ENCODE measurements at places on chromosomes 3 and 15.

GRCh38 chr3:122668930-122669730, 11.5 kb upstream of the PARP14 start:
- DNase-seq = no peak

DNA sequence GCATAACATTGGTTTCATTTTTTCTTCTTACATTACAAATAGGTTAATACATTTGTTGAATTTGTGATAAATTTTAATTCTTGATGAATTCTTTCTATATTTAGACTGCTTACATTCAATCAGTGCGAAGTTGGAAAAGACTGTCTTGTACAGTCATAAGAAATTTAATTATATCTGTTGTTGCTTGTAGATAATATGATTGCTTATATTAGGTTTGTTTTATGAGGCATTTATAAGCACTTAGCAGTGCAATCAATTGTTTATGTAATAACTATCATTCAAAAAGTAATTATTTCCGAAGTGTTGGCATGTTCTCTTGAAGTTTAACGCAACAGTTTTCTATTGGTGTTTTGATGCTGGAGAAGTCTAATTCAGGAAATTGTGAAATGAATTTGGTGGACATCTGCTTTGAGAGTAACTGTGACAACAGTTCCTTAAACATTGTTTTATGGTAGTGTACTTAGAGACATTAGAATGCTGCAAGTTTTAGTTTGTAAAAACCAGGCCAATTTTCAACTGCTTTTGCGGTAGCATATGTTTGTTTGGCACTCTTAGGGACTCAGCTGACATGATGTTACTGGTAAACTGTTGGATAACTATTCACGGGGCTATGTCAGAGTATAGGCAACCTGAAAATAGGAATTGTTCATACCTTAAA, 99.7 kb downstream of the NAALADL2 start:
- no peak for DNase-seq

DNA sequence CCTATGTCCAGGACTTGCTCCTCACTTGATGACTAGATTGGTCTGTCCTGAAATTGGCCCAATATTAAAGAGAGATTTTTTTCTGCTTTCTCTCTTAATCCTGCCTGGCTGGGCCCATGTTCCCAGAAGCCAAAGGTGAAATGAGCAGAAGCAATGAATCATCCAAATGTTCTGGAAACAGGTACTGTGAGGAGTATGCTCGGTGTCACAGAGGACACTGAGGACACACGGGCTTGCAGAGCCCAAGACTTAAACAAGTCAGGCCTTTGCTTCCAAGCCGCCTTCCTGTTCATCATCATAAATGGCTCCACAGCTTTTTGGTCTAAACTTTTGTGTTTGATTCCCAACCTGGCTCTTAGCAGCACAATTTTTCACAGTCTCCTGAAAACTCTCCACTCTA, 31.4 kb downstream of the EIF3J start:
- no peak for DNase-seq

GRCh38 chr3:64995857-64996551, 308.2 kb upstream of the ADAMTS9 start:
- no peak for DNase-seq

- no peak for DNase-seq
Observed at GRCh38 chr3:121330634-121331033, 215.2 kb downstream of the POLQ start.

- DNase-seq = no peak
Observed at GRCh38 chr3:182292591-182292990, 500.7 kb upstream of the ATP11B start.

GRCh38 chr3:136790786-136791185, 28.1 kb upstream of the SLC35G2 start:
- no peak for DNase-seq

DNA sequence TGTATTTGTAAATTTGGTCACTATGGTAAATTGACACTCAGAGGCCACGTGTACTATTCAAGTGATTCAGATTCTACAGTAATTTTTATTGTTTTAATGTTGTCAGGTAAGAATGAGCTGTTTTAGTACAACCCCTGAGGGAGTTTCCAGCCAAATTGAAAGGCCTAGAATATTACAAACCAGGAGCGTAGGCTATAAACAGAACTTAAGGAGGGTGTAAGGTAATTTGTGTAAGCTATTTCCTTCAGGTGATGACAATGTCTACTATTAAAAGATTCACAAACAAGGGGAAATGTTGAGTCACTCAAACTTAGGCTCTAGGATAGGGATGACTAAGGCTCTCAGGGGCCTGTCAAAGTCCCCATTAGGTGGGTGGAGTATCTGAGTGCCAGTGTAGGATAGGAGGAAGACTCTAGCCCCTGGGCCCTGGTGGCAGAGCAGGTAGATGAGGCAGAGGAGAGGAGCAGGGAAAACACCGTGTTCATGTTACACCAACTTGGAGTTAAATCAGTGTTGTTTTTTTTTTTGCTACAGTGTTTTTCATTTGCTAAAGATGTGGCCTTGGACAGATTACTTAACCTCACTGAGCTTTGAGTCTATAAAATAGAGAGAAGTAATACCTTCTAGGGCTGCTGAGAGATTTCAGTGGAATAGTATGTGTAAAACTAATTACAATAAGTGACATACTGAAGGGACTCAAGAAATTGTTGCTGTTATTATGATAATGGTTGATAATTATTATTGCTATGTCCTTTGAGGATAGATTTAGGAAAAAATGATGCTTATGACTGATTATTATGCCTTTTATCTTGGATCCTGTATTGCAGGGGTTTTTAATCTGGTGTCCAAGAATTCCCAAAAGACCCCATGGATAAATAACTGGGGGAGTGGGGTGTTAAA, 10.3 kb downstream of the TM4SF1 start:
- no peak for DNase-seq

DNA sequence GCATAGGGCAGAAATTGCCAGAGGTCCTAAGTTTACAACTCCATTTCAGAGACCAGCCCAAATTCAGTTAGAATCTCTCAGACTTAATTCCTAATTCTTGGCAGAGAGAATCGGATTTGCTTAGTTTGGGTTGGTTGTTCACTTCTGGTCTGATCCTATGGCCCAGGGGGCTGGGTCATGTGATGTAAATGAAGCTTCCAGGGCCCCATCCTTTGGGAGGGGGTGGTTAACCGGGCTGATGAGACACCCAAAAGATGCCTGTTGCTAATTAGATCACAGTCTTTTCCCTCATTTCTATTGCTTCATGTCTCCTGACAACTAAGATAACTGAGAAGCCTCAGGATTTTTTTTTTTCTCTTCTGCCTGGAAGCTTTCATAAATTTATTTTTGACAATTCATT, 11.1 kb upstream of the ZNF620 start:
- no peak for DNase-seq

- DNase-seq = no peak
Observed at GRCh38 chr15:92118936-92119325, 265.4 kb downstream of the SLCO3A1 start.

- no peak for DNase-seq
Observed at GRCh38 chr3:66303491-66303901, 82.7 kb downstream of the SLC25A26 start.
